ENCODE measurements at places on chromosomes 4 and X. TPM values are rescaled to one million over a fixed set of nuclear protein-coding genes. Genes with fewer than 3 reads are reported as not detected.

DUX4 gene
- total RNA-seq: not detected

FHIP1A gene
- total RNA-seq: 21.0 TPM

RBMXL3 gene
- total RNA-seq: not detected

SLIT2 gene
- total RNA-seq: 33.7 TPM

DCAF12L2 gene
- total RNA-seq: 4.0 TPM

ANOS1 gene
- 7.4 TPM for total RNA-seq

PDCL2 gene
- not detected for total RNA-seq

CENPVL1 gene
- 0.18 TPM for total RNA-seq

PJA1 gene
- 42.8 TPM for total RNA-seq

YTHDC1 gene
- 113 TPM for total RNA-seq

GABRG1 gene
- total RNA-seq: 0.06 TPM

MAGEB4 gene
- total RNA-seq: not detected

SHROOM3 gene
- total RNA-seq: 75.9 TPM

MAGEB10 gene
- total RNA-seq: not detected

MAGEA9B gene
- not detected for total RNA-seq

WDR44 gene
- total RNA-seq: 12.3 TPM

NDST4 gene
- 1.3 TPM for total RNA-seq

ZNF630 gene
- total RNA-seq: 3.4 TPM

MXRA5 gene
- 23.9 TPM for total RNA-seq

FAM241A gene
- total RNA-seq: 1.3 TPM

HTR2C gene
- 0.41 TPM for total RNA-seq

C4orf46 gene
- total RNA-seq: 27.3 TPM

CLIC2 gene
- 4.4 TPM for total RNA-seq

AGTR2 gene
- 93.5 TPM for total RNA-seq

TACC3 gene
- 32.9 TPM for total RNA-seq

F11 gene
- total RNA-seq: 2.5 TPM

GAGE12F gene
- total RNA-seq: not detected

UGT2B15 gene
- not detected for total RNA-seq

UNC5C gene
- total RNA-seq: 30.9 TPM

KLB gene
- total RNA-seq: 0.18 TPM

CXCL5 gene
- total RNA-seq: 0.12 TPM

CCDC120 gene
- 6.4 TPM for total RNA-seq

STOX2 gene
- total RNA-seq: 16.0 TPM

GSX2 gene
- not detected for total RNA-seq

FAM193A gene
- total RNA-seq: 24.3 TPM

CCDC160 gene
- total RNA-seq: 3.0 TPM

ASB12 gene
- total RNA-seq: 5.5 TPM

KIT gene
- total RNA-seq: 15.1 TPM

IQSEC2 gene
- 11.4 TPM for total RNA-seq

ARHGAP36 gene
- 36.8 TPM for total RNA-seq

OTUD6A gene
- total RNA-seq: not detected

FRAS1 gene
- total RNA-seq: 125 TPM

P2RY8 gene
- 2.9 TPM for total RNA-seq

ASIC5 gene
- not detected for total RNA-seq

GPRIN3 gene
- 12.6 TPM for total RNA-seq

RNF175 gene
- 4.7 TPM for total RNA-seq

ART3 gene
- 13.8 TPM for total RNA-seq

DCHS2 gene
- 11.1 TPM for total RNA-seq

CAPN6 gene
- 38.8 TPM for total RNA-seq

TAF7L gene
- 0.18 TPM for total RNA-seq

Data from metanephros (tissue), 2 donors.